ENCODE measurements at places on chromosomes 7 and 10.

DNA sequence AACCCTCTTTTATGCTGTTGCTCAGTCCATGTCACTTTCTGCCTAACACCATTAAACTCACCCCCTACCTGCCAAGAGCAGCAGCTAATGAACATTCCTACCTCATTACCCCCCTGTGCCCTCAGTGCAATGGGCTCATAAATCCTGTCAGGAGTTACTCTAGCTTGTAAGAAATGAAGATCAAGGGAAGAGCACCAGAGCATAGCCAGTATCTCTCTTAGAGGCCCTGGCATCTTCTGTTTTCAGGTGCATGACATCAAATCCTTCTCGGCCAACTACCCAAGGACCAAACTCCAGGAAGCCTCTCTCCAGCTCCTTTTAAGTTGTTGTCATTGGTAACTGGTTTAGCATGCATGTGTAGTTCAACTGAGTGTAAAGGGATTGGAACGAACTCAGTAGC lies 75.1 kb downstream of the FOXI2 start:
- DNase-seq, result no peak

DNA sequence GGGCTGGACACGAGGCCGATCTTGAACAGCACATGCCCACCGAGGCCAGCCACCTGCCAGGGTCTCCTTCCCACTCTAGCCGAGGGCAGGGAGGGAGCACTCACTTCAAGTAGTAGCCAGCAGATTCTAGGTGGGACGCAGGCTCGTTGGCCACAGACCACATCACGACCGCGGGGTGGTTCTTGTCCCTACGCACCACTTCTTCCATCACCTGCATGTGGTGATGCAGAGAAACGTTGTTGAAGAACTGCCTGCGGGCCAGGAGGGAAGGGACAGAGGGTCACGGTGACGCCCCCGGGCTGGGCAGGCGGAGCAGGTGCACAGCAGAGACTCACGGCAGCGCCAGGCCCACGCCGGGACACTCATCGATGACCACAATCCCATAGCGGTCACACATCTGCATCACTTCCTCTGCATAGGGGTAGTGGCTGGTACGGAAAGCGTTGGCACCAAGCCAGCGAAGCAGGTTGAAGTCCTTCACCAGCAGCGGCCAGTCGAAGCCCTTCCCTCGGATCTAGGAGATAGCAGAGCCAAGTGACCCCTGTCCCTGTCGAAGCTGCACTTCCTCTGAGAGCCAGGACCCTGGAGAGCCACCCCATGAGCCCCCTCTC lies 7.7 kb downstream of the GUSB start:
- DNase-seq, result no peak

DNA sequence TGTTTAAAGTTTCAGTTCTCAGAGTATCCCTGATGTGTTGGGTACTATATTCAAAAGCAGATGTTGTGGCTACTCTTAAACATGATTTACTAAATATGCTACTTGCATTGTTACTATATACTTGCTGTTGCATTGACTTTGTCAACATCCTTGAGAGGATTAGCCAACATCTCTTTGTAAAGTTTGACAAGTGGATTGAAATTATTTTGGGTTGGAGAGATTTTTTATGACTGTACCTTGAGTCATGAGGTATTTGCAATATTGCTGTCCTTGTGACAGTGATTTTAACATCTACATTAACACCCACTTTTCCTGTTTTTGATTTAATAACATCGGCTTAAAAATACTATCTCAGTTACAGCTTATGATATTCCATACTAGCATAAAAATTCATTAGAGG lies 31.9 kb downstream of the MRC1 start:
- no peak for DNase-seq

DNA sequence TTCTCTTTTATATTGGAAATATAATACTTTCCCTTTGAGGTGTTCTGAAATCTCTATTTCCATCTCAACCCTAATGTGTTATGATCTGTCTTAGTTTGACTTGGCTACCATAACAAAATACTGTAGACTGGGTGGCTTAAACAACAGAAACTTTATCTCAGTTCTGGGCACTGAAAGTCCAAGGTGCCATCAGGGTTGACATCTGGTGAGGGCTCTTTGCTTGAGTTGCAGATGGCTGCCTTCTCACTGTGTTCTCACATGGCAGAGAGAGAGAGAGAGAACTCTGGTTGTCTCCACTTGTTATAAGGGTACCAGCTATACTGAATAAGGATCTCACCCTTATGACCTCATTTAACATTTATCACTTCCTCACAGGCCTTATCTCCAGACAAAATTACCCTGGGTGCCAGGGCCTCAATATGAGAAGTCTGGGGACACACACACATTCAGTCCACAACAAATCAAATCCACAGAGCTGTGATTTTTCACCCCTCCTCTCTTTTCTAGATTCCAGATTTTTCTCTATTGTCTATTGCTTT lies 104.5 kb downstream of the SRI start:
- DNase-seq, result no peak

DNA sequence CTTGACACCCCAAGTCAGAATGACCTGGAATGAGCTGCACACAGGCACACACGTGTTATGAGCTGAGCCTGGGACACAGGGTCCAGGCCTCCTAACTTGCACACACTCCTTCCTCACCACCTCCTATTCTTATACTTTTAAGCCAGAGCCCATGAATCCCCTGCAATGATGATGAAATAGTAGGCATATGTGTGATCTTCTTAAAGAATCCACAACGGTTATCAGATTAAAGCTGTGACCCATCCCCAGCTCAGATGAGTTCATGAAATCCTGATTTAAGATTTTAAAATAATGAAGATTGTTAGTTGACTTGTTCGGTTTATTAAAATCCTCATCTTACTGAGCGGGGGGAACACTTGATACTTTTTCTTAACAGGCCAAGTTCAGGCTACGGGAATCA lies 38.6 kb downstream of the PITRM1 start:
- DNase-seq, result no peak

- DNase-seq, result no peak
These were observed 713.1 kb downstream of the DNAJB9 start for GRCh38 chr7:109282726-109283125.

DNA sequence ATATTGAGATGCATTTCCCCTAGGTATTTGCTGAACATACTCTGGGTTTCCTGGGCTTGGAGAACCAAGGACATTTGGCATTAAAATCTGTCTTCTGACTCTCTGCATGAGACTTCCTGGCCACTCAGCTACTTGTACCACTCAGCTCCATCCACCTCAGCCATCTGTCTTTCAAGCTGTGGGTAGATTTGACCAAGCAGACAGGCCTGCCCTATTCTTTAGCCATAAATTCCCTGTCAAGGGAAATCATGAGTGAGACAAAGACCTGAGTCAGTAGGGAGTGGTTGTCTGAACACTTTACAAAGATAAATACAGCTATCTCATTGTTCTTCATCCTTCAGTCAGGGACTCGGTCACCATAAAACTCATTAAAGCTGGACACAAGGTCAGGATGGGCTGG lies 399.1 kb downstream of the GPAM start:
- DNase-seq, result no peak

GRCh38 chr7:116527521-116527920 lies 2.7 kb downstream of the CAV1 start:
- no peak for DNase-seq

DNA sequence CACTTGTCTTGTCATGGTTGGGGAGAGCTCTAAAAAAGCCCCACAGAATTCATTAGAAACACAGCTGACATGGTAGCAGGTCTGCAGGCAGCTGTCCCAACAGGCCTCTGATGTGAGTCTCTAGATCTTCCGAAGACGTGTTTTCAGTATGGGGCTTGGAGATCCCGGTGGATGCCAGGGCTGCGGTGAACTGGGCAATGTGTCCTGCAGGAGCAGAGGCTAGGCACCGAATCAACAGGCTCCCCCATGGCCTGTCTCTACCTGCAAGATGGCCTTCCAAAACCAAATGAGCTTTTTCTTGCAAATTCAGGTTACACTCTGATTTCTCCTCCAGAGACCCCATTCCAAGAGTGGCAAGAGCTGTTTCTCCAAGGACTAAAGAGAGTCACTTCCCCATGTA lies 2.9 kb downstream of the CPXM2 start:
- DNase-seq, result no peak

DNA sequence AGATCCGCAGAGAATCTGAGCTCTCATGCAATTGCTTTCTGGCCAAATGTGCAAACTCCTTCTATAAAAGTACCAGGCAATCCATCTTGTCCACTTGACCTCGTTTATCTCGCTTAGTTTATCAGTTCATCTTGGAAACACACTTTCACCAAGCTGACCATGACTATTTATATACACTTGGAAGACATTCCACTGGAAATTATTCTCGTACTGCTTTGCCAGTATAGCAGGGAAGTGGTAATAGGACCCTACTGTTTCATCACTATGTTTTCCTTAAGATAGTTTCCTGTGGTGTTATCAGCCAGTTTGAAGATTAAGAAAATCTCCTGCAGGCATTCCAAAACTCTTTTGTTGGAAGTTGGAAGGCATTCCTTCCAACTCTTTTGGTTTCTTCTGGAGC lies 115.3 kb upstream of the FAM171A1 start:
- DNase-seq, result no peak

DNA sequence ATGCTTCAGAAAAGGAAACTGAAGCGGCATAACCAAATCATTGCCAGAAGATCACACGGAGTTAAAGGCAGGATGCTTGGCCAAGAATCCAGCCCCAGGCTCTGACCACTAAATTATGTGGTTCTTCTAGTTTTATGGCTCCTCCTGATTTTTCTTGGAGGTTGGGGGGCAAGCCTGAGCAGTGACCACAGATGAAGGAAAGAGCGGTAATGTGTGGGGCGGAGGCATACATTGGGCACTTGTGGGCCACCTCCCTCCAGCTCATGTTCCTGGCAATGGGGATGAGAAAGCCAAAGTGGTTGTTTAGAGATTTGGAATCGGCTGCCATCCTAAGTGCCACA lies 3.2 kb downstream of the TRPV6 start:
- no peak for DNase-seq

DNA sequence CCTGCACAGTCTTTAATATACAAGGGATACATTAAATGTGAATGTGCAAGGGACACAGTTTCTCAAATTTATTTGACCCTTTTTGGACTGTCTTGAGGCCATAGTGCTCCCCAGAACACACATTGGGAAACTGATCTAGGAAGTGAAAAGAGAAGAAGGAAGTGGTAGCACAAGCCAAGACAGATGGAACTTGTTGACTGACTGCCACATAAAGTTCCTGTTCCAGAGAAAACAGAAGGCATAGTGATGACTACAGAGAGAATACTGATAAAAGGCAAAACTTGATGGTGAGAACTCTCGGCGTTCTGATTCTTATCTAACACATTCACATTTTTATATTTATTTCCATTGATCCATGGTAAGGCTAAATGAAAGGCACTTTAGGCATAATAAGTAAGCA lies 1216.4 kb downstream of the CNTNAP2 start:
- no peak for DNase-seq

GRCh38 chr10:1513221-1513620 lies 224.1 kb downstream of the ADARB2 start:
- DNase-seq, result no peak

DNA sequence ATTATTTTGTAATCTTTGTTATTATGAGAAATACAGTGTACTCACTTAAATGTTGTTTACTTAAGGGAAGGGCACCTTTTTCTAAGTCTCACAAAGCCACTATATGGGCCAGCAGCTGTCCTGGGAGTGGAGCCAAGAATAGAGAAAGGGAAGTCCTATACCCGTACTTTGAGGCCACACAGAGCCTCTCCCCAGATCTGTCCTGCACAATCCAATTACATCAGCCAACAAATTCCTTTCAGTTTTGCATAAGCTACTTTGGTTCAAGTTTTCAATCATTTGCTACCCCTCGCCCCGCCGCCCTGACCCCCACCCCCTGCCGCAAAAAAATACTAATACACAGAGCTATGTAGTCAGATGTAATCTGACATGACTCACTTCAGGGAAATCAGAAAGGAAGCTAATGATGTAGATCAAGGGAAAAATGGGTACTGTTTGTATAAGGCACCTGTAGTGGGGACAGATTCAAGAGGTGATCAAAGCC lies 297.4 kb upstream of the NEBL start:
- DNase-seq, result no peak

GRCh38 chr10:128049226-128050120 lies 76.8 kb downstream of the MKI67 start:
- no peak for DNase-seq

- DNase-seq, result no peak
These were observed 3.2 kb downstream of the SFRP5 start for GRCh38 chr10:97768322-97769315.

GRCh38 chr7:28754027-28754426 lies 204.1 kb downstream of the TRIL start:
- peak; percentile 83 for DNase-seq

DNA sequence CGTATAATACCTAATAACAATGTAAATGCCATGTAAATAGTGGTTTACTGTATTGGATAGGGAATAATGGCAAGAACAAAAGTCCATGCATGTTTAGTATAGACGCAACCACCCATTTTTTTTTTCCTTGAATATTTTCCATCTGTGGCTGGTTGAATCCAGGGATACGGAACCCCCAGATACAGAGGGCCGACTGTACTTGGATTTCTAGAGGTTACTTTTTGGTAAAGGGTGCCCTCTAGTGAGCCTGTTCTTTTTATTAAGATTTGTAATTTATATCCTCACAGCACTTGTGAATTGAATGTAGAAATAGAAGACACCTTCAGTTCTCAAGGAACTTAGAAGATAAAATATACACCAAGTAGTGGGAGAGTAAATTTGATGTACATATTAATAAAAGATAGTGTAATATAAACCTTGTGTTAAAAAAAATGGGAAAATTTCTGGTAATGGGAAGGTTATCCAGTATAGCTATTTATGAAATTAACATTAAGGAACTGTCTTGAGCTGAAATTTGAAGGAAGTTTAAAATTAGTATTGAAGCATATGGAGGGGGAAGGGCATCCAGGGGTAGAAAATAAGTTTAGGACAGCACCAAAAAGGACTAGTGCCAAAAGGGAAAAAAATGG lies 32.0 kb downstream of the EXOC6 start:
- no peak for DNase-seq

GRCh38 chr10:124875596-124875995 lies 66.3 kb upstream of the ZRANB1 start:
- no peak for DNase-seq

- no peak for DNase-seq
These were observed 49.2 kb downstream of the CUL2 start for GRCh38 chr10:35040760-35041501.

DNA sequence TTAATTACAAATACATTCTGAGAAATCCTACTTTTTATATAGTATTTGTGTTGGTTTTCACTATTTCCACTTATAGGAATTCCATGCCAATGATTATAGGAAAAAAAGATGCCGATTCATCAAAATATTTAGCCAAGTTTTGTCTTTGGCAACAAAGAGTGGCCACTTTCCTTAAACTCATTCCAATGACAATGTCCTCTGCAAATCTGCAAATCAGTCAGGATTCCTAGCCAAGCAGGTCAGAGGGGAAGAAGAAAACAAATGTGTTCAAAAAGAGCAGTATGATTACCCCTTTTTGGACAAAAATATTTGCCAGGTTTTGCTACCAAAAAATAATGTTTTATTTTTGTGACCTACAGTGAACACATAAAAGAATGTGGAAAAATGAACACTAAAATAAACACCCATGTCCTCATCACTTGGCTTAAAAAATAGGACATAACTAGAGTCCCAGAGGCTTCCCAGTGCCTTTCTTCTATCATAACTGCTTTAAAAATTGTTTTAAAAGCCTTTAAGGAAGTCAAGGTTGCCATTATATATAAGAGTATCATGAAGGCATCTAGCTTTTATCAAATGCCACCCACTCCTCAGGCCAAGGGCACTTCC lies 125.9 kb downstream of the ADAM12 start:
- DNase-seq, result no peak

GRCh38 chr10:53356616-53357349 lies 584.2 kb upstream of the MBL2 start:
- no peak for DNase-seq

- DNase-seq, result no peak
These were observed 21.4 kb upstream of the CNPY1 start for GRCh38 chr7:155567646-155568332.

GRCh38 chr10:18554479-18554878 lies 96.9 kb downstream of the NSUN6 start:
- DNase-seq, result no peak

Data from amygdala (tissue), 56 donors.